ENCODE measurements at places on chromosomes 1 and 21.

GRCh38 chr1:61046434-61046833, 35.9 kb upstream of the NFIA start:
- no peak for DNase-seq

DNA sequence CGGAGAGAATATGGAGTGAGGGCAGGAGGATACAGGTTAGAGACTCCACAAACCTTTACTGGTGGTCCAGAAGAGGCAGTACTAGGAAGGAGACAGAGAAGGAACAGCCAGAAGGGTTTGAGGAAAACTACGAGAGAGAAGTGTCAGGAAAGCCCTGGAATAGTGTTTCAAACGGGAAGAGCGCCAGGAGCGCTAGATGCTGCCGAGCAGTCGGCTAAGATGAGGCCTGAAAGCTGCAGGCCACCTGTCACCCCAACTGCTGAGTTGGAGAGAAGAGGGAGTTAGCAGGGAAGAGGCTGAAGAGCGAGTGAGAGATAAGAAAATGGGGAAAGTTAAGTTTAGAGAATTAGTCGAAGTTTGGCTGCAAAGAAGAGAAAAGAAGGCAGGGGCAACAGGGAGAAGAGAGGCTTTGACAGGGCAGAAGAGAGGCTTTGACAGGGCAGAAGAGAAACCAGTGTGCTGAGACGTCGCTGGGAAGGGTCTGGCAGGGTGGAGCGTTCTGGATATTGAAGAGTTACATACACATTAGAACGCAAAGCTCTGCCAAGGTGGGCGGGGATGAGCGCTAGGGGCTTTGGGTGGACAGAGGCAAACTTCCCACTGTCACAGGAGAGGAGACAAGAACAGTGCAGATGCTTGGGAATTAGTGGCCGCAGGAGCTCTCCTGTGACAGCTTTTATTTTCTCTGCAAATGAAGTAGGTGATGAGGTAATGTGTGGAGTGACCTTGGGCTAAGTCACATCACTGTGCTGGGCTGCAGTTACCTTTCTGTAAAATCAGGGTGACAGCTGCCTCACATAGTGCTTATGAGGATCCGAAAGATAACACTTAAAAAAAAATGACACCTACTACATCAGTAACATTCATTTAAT, 31.2 kb downstream of the PCSK9 start:
- DNase-seq: no peak

GRCh38 chr1:77461691-77462090, 179.9 kb downstream of the AK5 start:
- no peak for DNase-seq

DNA sequence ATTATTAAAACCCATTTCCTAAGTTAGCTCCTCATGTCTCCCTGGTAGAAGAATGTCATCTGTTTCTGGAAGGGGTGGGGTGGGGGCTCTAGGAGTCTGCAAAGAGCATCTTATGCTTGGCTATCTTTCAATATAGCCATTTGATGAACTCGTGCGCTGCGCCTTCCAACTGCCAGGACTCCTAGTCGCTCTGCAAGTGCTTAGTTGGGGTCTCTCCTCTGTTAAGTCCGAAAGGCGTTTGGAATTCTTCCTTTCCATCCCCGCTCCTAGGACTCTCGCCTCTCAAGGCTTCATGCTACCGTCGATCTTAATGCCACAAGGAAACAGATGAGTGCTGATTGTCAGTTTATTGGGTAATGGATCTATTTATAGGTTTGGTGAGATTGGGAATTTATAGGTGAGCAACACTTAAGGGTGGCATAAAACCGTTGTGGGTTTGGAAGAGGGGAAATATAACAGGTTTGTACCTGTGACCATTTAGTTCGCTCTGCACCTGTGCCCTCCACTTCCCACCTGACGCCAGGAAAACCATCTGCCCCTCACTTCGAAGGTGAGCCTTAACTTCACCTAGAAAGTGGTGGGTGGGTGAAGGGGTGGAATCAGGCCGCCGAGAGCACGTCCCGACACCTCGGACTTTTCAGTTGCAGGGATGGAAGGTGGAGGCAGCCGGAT, 1.1 kb downstream of the KCNH1 start:
- no peak for DNase-seq

GRCh38 chr1:24928689-24929397, 1.2 kb downstream of the RUNX3 start:
- peak; percentile 13 for DNase-seq

- DNase-seq: no peak
Measured at GRCh38 chr1:66000033-66000637, 207.4 kb downstream of the PDE4B start.

GRCh38 chr1:119870917-119871596, 25.3 kb downstream of the ADAM30 start:
- DNase-seq: peak; percentile 92

DNA sequence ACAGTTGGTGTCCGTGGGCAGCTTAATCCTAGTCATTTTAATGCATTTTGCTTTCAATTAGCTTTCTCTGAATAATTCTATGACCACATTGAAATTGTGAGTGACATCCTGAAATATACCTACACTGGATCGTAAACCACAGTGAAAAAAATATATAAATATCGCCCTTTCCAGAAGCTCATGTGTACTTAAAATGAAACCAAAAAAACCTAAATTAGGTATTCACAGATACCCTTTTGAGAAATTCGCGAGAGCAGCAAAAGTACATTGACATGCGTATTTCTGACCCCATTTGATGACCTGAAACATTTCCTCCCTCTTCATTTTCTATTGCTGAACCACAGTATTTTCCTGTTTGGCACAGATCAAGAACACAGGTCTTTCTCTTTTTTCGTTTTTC, 253.8 kb downstream of the LTN1 start:
- no peak for DNase-seq

DNA sequence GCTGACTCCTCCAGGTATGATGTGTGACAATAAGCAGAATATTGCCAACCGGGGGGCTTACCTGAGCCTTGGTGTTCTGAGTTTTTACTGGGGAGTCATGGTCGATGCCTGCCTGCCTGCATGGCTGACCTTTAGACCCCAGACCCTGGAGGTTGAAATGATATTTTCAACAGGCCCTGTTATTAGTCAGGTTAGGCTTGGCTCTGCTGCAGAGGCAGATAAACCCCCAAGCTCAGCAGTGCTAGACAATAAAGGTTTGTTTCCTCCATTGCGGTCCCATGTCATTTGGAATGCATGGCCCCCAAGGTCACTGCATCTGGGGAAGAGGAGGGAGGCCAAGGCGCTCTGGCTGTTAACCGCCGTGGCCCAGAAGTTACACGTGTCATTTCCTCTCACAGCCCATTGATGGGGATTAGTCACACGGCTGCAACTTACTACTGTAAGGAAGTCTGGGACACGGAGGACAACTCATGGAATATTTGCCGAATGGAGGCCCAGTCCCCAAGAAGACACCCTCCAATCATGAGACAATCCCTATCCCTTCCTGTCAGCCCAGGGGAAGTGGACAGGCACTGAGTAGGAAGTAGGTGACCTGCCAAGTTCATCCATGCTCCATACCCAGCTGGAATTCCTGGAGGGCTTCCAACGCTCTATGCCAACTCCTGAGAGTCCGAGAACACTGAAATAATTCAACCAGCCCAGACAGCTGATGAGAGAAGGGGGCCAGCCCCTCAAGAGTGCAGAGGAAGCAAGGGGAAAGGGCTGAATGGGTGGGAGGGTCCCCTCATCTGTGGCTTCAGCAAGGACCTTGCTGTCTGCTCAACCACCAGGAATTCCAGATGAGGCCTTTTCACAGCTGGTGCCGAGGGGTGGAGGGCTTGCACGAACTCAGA, 97.3 kb downstream of the TAS1R2 start:
- no peak for DNase-seq

DNA sequence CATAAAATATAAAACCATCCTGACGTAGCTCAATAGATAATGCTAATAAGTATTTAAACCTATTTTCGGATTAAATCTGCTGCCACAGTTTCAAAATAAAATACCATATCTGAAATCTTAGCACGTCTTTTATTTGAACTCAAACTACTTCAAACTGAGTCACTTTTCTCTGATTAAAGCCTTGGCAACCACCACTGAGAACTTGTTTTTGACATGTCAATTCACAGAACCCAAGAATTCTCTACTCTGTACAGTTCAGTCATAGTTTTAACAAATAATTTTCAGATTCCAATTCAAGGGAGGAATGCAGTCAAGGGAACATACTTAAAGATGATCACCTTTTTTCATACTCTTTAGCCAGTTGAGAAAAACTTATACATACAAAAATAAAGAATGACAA, 643.2 kb downstream of the KCNT2 start:
- no peak for DNase-seq

- DNase-seq: no peak
Measured at GRCh38 chr1:81424061-81424460, 376.7 kb upstream of the ADGRL2 start.
